ENCODE measurements at places on chromosomes 7 and 10.
A peak's percentile ranks its signal among the peaks of the same experiment; 100 is the strongest.

DNA sequence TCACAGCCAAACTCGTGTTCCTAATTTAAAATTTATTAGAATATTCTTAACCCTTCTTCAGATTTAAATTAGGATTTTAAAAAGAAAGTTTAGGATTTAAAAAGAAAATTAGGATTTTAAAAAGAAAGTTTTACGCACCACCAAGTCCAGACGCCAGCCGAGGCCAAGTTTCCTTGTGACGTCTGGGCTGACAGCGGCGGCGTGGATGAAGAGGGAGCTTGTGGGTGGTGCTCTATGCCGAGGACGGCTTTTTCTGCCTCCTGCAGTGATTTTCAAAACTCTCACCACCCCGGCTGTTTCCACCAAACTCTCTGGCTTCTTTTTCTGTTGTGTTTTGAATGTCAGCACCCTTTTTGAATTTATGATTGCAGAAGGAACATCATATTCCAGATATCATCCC, 252.9 kb downstream of the DNAJB6 start:
- DNase-seq, result no peak

GRCh38 chr10:43121444-43121843, 16.8 kb upstream of the CSGALNACT2 start:
- peak; percentile 34 for DNase-seq

DNA sequence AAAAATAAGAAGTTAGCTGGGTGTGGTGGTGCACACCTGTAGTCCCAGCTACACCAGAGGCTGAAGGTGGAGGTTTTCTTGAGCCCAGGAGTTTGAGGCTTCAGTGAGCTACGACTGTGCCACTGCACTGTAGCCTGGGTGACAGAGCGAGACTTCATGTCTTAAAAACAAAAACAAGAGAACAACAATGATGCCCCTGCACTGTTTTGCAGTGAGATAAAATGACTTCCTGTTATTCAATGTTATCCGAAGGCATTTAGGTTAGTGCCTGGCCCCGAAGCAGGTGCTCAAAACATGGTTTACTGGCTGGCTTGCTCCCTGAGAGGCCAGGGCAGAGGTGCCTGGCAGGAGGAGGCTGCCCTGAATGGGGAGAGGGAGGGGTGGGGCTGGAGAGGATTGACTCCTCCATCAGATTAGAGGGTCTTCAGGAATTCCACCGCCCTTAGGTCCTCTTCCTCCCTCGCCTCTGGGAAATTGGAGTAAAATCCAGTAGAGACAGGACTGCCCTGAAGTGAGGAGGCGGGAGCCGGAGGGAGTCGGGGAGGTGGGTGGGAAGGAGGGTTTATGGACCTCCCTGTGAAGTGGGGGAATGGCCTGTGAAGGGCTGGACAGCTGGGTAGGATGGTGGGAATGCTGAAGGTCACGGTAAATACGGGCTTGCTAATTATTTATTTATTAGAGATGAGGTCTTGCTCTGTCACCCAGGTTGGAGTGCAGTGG, 6.8 kb upstream of the CLDN4 start:
- DNase-seq, result no peak

DNA sequence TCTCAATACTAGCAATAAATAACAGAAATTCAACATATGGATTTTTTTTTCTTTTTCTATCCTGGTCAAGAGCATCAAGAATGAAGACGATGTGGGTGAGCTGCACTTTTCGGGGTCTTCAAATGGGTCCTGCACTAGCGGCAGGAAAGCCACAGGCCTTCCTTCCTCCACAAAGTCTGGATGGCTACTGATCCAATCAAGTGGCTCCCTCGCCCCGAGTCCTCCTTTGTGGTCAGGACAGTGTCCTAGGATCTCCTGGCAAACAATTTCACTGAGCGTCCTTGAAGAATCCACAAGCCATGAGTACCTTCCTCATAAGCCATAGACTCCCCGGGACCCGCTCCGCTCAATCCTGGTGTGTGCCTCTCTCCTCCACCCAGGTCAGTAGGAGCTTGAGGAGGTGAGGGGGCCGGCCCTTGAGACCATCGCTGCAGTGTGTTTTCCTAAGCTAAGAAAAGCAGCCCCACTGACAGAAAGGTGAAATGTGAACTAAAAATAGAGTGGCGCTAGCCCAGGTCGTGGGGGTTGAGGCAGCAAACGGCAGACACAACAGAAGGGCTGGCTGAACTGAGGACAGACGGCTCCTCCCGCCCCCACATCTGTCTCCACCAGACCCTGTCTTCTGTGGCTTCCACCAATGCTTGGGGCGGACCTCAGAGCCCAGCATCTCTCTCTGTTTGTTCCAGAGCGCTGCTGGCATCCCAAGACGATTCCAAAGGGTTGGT, 202.3 kb downstream of the HERPUD2 start:
- no peak for DNase-seq

DNA sequence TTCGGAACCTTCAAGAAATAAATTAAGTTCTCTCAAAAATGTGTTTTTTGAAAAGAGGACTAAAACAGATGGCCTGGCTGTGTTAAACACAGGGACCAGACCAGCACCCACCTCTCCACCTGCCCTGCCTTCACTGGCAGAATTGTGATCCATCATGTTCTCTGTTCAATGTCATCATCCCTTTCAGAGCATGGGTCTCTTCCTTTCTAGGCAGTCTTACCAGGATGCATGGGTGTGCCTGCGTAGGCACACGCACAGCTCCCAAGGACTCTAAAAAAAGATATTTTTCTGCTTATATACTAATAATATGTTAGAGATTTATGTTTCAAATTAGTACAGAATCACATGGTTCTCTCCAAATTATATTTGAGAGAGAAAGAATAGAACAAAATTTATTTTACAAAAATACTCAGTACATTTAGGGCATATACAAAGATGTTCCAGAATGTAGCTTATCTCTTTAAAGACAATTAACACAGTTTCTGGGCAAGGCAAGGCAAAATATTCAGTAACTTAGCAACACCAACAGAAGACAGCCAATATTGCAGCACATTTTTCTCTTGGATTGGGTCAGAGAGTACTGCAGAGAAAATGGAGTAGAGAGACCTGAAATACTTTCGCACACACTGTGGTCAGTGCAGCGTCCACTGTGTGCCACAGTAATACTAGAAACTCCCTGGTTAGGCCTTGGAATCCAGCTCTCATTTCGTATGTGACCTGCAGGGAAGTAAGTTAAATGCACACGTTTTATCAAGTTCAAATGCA, 52.8 kb downstream of the EGFR start:
- no peak for DNase-seq

DNA sequence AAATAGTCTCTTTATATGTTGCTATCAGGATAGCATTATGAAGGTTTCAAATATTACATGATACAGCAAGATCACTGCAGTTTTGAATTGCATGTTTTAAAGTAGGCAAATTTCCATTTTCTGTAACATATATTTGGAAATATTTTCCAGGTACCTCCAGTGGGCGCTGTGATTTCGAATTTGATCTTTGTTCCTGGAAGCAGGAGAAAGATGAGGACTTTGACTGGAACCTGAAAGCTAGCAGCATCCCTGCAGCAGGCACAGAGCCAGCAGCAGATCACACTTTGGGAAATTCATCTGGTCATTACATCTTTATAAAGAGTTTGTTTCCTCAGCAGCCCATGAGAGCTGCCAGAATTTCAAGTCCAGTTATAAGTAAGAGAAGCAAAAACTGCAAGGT, 299.0 kb downstream of the MALRD1 start:
- no peak for DNase-seq

- no peak for DNase-seq
These were observed 135.0 kb downstream of the STRA8 start for GRCh38 chr7:135368416-135369186.

DNA sequence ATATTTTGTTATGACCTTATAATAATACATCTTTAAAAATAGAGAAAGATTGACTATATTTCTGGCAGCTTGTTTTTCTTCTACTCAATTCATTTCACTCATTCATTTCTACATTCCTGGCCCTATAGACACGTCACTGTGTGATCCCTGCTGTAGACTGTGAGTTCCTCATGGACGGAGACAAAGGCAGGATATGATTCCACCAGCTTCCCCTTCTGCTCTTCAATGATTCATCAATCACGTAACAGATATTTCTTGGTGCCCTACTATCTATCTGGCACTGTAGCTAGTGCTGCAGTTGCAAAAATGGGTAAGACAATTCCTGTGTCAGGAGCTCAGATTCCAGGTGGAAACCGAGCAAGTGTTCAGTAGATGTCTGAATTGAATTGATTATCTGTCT, 415.0 kb downstream of the SFMBT2 start:
- DNase-seq, result no peak

GRCh38 chr7:64558781-64559180, 4.1 kb downstream of the ZNF680 start:
- DNase-seq, result no peak
